Stimulated activated CD4-positive, alpha-beta T cell treated with anti-CD3 and anti-CD28 coated beads, Interleukin-1b, Interleukin-23, amount 100 ng/mL, for 1 hour (primary cell): ENCODE measurements at places on chromosomes 6 and 20.

GRCh38 chr20:22866812-22867341 is 168.2 kb upstream of the SSTR4 start:
- DNase-seq, result no peak

DNA sequence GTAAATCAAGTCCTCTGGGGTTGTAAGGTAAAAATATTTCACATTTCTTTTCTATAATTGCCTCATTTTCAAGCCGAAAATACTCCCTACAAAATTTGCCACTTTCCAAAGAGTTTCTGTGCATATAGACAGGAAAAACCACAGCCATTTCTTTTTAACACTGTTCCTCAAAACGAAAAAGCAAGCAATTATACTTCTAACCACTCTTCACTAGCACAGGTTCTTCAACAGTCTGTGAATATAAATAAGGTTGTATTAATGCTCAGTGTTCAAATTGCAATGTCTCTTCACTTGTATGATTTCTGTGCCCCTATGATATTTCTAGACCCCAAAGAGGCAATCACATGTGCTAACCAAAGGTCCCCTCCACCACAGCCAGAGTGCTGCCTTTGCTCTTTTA is 206.0 kb downstream of the SIM1 start:
- DNase-seq, result no peak

DNA sequence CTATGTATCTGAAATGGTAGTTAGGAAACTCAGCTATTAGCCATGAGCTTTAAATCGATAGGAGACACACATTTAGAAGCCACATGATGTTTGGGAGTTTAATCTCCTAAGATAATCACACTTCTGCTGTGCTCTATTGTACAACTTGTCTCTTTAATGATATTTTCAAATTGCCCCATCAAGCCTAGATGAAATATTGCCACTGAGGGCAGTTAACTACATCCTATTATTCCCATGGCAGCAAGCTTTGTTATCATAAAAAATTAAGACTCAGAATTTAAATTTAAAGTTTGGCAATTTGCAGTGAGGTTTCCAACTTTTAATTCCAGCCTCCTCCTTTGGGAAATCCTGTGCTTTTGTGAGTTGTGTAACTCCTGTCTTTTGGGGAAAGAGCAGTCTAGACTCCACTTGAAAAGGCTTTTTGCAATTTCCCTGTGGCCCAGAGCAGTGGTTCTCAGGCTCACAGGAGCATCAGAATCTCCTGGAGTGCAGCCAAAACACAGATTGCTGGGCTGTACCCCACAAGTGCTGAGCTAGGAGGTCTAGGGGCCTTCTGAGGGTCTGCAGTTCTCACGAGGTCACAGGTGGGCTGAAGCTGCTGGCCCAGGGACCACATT is 792.4 kb downstream of the QKI start:
- DNase-seq, result no peak

GRCh38 chr6:43457643-43458042 is 2.3 kb upstream of the DLK2 start:
- no peak for DNase-seq

GRCh38 chr20:46652699-46653098 is 1.4 kb upstream of the SLC13A3 start:
- no peak for DNase-seq

- no peak for DNase-seq
These were observed 91.0 kb downstream of the TCP11 start for GRCh38 chr6:35049900-35050756.

- no peak for DNase-seq
These were observed 400.3 kb downstream of the TFAP2A start for GRCh38 chr6:10014557-10014956.
